ENCODE measurements at places on chromosomes 3 and 15.

GRCh38 chr3:176403531-176403930, 793.8 kb downstream of the TBL1XR1 start:
- no peak for DNase-seq

GRCh38 chr15:49383266-49383665, 39.8 kb upstream of the FGF7 start:
- no peak for DNase-seq

DNA sequence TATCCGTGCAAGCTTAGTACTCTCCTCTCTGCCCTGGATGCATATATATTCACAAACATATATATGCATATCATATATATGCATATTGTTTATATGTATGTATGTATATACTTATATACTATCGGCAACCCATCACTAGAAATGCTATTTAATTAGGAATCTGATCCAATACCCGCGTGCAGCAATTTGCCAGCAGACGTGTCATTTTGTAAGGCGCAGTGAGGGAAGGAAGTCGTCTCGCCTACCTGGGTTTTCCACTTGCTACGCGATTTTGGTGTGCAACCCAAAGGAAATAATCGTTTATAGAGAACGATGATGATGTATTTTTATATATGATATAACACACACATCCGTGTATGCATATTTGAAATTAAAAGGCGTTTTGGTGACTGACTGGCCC, 5.6 kb upstream of the FEZF2 start:
- no peak for DNase-seq

GRCh38 chr15:76433798-76434400, 97.3 kb downstream of the ISL2 start:
- no peak for DNase-seq

- DNase-seq = no peak
Observed at GRCh38 chr3:52892625-52893311, 4.6 kb downstream of the STIMATE start.

GRCh38 chr3:150270883-150271590, 137.1 kb upstream of the TSC22D2 start:
- DNase-seq = no peak

DNA sequence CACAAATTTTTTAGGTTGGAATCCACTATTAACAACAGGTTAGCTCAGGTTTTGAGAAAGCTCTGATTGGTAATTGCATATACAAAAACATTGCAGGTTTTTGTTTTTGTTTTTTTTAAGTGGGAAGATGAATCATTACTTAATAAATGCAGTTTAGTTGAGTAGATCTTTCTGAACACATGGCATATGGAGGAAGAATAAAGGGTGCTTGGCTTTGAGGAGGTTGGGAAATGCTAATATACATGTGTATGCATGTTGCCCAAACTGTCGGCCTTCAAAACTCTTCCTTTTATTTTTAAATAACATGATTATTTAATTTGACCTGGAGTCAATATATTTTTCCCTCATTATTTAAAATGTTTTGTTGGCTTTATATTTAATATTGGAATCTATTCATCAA, 32.8 kb downstream of the ZBTB38 start:
- DNase-seq = no peak

DNA sequence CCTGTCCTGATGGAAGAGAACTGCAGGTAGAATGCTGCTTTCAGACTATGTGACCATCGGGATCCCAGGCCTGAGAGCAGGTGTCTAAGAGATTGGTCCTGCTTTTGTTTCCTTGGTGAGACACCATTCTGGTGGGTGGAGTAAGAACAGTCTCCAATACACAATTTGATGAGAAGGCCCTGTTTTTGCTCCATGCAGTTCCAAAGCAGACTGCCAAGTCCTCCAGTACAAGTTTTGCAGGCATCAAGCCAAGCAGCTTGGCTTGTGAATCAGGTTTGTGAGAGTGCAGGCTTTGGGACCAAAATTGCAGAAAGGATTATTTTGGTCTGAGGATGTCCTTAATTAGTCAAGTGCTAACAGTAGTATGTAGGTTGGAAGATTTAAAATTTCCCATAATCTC, 381.6 kb downstream of the FOXP1 start:
- no peak for DNase-seq
